Ureter (tissue), 1 donor: ENCODE measurements at places on chromosomes 6 and 20. TPM values are rescaled to one million over a fixed set of nuclear protein-coding genes. Genes with fewer than 3 reads are reported as not detected.

GRCh38 chr6:8982668-8983067 lies 547.3 kb upstream of the SLC35B3 start:
- no peak for DNase-seq

DNA sequence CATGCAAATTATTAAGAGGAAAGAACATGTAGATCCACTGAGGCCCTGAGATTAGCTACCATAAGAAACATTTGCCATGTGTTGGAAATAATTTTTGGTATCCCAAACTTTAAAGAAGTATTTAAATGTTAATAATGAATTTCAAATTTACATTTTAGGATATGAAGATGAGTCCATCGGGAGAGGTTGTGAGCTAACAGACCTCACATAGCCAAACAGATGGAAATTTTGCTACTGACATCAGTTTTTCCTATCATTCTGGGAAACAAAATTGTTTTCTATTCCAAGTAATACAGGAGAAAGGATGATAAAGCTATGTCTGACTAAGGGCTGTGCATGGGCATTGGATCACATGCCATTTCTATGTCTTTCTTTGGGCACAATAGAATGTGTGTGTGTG lies 809.6 kb downstream of the TENT5A start:
- DNase-seq = no peak

- no peak for DNase-seq
Measured at GRCh38 chr6:22808466-22808865, 239.1 kb downstream of the HDGFL1 start.

GRCh38 chr20:6595704-6596103 lies 171.8 kb upstream of the BMP2 start:
- DNase-seq = no peak

The DNAH8 gene
- total RNA-seq = 0.13 TPM

The PLCB4 gene
- 22.9 TPM for total RNA-seq

The BANF2 gene
- not detected for total RNA-seq
